ENCODE measurements at places on chromosomes 2 and 18. TPM values are rescaled to one million over a fixed set of nuclear protein-coding genes. Genes with fewer than 3 reads are reported as not detected.

- no peak for DNase-seq
Observed at GRCh38 chr18:48109961-48110493, 179.6 kb upstream of the SMAD2 start.

DNA sequence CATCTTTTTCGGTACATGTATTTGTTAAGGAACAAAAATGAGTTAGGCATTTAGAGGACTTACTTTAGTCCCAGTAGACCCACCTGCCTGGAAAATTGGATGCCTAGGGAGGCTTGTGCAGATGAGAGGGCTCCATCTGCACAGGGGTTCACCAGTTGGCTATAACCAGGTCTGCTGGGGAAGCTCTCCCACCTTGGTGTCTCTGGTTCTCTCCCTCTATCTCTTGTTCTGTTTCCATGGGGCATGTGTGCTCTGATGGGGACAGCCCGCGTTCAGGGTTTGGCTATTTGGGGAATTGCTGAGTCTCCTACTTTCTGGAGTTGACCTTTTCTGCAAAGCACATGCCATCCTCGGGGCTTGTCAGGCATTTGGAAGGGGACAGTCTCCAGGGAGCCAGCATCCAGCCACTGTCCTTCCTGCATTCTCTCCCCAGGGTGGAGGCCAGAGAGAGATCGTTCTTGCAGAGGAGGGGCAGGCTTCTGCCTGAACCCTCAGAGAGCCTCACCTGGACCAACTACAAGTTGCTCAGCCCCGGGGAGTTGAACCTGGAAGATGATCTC lies 157.3 kb downstream of the KLHL29 start:
- no peak for DNase-seq

GRCh38 chr2:51619961-51620360 lies 588.0 kb upstream of the NRXN1 start:
- DNase-seq: no peak

The WNT10A gene
- 1.6 TPM for polyA plus RNA-seq

The PROC gene
- 7.6 TPM for polyA plus RNA-seq
